ENCODE measurements at places on chromosomes 2 and 18.

DNA sequence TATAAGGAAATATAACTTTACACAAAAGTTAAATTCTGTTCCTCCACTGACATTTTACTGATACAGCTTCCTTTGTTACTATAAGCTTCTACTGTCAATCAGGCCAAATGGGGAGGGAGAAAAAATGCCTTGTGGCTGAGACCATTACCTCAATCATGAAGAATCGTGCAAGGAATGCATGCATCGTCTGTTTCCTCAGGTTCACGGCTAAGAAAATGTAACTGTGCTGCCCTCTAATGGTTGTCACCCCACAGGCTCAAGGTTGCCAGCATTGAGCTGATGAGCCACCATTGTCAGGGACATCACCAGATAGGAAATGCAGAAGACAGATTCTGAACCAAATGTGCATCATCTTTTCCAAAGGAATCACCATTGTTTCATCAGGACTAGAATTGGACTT lies 426.9 kb downstream of the CDH2 start:
- DNase-seq: no peak

DNA sequence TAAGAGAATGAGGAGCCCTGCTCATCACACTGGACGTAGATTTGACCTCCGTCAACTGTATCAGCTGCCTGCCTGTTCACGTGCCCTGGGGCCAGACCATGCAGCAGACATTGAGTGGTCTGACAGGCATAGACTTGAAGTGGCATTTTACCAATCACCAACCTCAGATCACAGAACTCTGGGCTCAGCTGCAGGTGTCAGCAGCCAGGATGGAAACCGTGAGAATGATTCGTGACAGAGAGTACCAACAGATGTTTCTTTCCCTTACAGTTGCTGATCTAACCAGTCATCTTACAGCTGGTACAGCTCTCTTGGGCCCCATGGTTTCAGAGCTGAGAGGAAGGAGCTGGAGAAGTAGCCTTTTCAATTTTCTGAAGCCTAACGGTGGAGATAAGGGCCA lies 148.9 kb downstream of the EN1 start:
- no peak for DNase-seq

GRCh38 chr2:111705711-111706336 lies 178.2 kb downstream of the ANAPC1 start:
- no peak for DNase-seq

- DNase-seq: no peak
Measured at GRCh38 chr2:44779793-44780192, 161.7 kb upstream of the SIX3 start.

DNA sequence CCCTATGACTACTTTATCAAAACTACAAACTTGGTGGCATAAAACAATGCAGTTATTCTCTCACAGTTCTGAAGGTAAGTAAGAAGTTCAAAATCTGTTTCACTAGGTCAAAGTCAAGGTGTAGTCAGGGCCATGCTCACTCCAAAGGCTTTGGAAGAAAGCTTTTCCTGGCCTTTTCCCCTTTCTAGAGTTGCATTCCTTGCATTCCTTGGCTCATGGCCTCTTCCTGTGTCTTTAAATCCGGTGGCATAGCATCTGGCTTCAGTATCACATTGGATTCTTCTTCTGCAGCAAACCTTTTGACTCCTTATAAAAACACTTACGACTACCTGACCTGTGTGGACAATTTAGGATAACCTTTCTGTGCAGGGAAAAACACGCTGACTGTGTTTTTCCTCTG lies 543.5 kb upstream of the HNMT start:
- DNase-seq: no peak

GRCh38 chr2:215793747-215794595 lies 219.4 kb downstream of the MREG start:
- DNase-seq: peak; percentile 3

DNA sequence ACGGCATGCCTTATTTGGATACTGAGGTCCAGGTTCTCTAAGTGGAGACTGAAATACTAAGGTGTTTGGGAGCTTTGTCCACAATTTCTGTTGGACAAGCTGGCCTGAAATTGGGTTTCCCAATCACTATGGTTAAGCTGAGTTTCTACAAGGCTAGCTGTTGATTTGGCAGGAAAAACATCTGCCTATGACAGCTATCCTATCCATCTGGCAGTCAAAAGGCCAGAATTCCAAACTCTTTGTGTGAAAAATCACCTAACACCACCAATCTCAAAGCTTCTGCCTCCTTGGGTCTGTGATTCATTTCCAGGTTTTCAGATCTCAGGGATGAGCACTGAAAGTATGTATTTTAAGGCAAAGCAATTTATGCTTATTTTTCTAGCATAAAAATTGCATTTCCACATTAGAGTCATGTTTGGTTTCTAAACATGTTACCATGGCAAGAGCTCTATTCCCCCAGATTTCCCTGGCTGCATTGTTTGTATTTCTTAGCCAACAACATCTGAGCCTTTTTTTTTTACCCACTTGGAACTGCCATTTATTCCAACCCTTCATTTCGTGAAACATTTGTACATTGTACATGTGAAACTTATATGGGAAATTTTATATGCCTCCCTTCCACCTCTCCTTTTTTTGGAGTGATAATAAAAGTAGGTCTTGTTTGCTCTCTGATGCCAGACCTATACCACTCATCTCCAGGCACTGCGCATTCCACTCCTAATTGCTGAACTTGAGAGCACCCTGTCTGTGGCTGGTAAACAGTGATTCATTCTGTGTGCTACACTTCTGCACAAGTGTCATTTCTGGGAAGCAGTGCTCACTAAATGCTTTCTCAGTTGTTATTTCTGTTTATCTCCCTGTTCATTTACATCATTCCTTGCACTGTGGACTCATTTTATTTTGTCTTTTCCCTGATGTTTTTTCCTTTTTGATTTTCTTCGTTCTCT lies 15.9 kb upstream of the CCDC85A start:
- no peak for DNase-seq

GRCh38 chr2:134501476-134502091 lies 217.2 kb downstream of the TMEM163 start:
- DNase-seq: no peak

GRCh38 chr2:227295806-227296205 lies 29.2 kb upstream of the MFF start:
- no peak for DNase-seq

- no peak for DNase-seq
Measured at GRCh38 chr2:3598197-3598910, 3.4 kb downstream of the COLEC11 start.

GRCh38 chr18:36017232-36017631 lies 44.8 kb downstream of the RMP24 start:
- DNase-seq: no peak

GRCh38 chr2:138182250-138182936 lies 218.1 kb downstream of the HNMT start:
- DNase-seq: no peak

DNA sequence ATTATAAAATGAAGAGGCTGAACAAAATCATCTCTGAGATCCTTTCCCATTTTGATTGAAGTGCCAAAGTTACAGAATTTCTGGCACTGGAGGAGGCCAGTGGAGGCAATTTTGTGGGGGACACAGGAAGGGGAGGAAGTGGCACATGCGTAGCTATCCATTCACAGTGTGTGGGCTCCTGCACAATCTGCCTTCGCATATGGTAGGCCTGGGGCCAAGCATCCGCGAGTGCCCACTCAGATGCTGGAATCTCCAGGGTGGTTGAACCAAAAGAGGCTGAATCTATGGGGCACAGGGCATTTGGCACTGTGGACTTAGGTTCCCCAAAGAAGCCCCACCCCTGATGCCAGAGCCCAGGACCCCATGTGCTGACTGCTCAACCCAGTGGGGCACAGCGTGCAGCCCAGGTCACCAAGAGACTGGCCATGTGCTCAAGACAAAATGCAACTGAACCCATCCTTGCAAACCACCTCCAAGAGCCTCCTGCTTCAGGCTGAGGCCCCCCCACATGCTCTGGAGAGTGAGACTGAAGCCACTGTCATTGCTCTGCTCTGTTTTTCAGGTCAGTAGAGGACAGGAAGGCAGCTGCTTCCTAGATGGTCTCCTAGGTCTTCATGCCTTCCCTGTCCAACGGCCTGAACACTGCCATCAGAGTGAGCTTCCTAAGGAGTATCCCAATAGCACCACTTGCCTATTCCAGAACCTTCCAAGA lies 28.5 kb downstream of the ST8SIA5 start:
- peak; percentile 38 for DNase-seq

DNA sequence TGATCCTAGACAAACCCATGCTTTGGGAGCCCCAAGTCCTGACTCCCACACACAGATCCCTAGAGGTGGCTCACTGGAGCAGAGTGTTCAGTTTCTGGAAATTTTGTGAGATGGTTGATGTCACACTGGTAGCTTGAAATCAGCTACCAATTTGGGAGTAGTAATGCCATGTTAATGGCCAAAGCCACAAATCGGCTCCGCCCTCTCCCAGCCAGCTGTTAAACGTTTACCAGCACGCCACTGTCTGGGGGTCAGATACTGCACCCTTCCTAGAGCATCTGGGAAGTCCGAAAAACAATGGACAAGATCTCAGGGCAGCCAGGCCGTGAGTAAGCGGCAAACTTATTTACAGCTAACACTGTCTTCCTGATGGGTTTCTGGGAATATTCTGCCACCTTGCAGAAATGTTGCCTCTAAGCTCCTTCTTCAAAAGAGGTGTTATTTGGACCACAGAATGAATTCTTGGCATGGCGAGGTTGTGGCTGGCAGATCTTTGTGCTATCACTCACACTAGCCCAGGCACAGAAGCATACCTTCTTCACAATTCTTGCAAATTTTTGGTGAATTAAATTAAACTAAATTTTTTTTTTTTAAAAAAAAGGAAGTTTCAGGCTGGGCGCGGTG lies 60.2 kb upstream of the FZD7 start:
- no peak for DNase-seq

DNA sequence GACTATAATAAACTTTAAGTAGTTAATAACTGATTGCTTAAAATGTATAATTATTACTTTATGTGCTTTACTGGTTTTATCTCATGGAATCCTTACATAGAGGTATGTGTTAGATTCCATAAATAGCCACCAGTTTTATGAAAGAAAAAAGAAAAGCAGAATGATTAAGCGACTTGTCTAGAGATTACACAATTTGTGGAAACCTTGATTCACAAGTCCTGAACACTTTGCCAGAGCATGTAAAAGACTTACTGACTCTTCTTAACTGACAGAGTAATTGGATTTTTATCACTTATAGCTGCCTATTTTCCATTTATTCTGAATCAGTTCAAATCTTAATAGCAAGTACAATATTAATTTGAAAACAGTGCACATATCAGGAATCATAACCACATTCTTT lies 448.7 kb upstream of the NETO1 start:
- DNase-seq: no peak

- no peak for DNase-seq
Measured at GRCh38 chr18:73563901-73564472, 583.6 kb downstream of the FBXO15 start.

DNA sequence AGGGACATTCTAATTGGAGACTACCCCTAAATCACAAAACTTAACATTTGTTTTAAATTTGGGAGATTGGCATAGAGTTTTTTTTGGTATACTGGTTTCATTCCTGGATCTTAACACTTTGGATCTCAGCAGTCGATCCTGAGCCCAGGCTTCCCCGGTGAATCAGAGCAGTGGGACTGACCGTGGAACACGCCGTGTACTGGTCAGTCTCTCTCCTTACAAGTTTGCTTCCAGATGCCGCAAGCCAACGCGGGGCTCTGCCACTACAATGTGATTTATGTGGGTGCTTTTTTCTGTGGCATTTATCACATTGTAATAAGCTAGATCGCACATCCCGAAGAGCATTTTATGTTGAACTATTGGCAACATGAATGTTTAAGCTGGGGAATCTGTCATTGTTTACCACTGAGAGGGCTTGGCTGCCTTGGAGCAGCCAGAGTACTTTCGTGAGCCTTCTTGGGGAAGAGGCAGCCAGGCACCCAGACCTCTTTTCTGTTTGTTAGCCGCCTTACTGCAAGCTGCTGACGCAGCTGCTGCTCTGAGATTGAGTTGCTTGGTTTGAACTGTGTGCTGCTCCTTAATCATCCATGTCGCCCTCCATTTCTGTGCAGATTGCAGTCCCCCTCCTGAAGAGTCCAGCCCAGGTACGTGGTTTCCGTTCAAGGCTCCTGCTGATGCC lies 49.3 kb downstream of the COA5 start:
- no peak for DNase-seq

- DNase-seq: no peak
Measured at GRCh38 chr2:516944-517343, 160.3 kb downstream of the TMEM18 start.

- no peak for DNase-seq
Measured at GRCh38 chr18:49447810-49448745, 12.4 kb downstream of the DYM start.

GRCh38 chr2:239192456-239192855 lies 208.4 kb downstream of the HDAC4 start:
- DNase-seq: no peak

All from C1 segment of cervical spinal cord (tissue), 14 donors.